Ammon's horn (tissue), 1 donor: ENCODE measurements at places on chromosomes 6 and 20.
A peak's percentile ranks its signal among the peaks of the same experiment; 100 is the strongest.

- DNase-seq, result peak; percentile 55
Measured at GRCh38 chr6:109182578-109182977, 87.3 kb downstream of the CEP57L1 start.

GRCh38 chr6:109527989-109528388 lies 45.0 kb upstream of the ZBTB24 start:
- DNase-seq, result no peak

GRCh38 chr6:116556065-116556464 lies 2.5 kb downstream of the CALHM4 start:
- no peak for DNase-seq

DNA sequence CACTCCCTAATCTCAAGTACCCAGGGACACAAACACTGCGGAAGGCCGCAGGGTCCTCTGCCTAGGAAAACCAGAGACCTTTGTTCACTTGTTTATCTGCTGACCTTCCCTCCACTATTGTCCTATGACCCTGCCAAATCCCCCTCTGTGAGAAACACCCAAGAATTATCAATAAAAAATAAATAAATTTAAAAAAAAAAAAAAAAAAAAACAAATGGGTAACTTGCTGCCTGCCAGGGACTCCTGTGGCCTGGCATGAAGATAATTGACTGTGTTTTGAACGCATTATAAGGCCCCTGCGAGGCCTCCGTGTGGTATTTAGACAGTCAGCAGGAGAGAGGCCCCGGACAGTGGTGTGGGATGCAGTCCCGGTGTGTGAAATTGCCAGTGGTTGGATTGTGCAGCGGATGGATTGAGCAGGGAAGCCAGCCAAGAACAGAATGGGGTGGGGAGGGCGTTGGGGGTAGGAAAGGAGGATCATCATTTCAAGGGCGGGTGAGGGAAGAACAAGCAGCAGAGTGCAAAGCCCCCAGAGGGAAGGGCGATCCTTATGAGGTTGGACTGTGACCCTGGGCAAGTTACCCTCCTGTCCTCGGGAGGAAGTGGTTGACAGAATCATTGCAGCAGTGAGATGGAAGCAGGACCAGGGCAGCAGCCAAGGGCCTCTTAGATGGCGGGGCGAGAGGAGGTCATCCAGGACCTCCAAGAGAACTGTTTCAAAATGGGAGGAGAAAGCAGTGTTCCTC lies 43.3 kb downstream of the PPARD start:
- no peak for DNase-seq

GRCh38 chr20:5785146-5785545 lies 34.9 kb downstream of the SHLD1 start:
- DNase-seq, result no peak

- DNase-seq, result no peak
Measured at GRCh38 chr6:169894377-169894960, 143.0 kb downstream of the ERMARD start.

DNA sequence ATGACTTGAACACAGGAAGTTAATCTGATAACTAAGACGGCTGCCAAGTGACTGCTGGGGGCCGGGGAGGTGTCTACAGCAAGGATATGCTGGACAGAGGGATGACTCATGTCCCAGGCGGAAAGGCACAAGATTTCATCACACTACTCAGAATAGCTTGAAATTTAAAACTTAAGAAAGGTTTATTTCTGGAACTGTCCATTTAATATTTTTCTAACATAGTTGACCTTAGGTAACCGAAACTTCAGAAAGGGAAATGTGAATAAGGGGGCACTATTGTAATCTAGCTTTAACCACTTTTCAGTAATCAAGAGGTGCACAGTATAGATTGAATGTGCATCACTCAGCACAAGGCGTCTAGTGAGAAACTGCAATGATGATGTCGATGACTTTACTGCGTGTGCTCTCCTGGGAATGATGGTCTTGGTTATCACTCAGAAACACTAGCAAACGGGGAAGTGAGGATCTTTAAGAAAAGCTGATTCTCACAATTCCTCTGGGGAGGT lies 171.5 kb downstream of the QKI start:
- no peak for DNase-seq

GRCh38 chr6:38814761-38815160 lies 99.7 kb downstream of the DNAH8 start:
- no peak for DNase-seq
